Activated CD8-positive, alpha-beta memory T cell treated with anti-CD3 and anti-CD28 coated beads for 1 hour (primary cell): ENCODE measurements at places on chromosomes 12 and 14.

GRCh38 chr14:95297832-95298231 lies 21.9 kb downstream of the CLMN start:
- DNase-seq: no peak

DNA sequence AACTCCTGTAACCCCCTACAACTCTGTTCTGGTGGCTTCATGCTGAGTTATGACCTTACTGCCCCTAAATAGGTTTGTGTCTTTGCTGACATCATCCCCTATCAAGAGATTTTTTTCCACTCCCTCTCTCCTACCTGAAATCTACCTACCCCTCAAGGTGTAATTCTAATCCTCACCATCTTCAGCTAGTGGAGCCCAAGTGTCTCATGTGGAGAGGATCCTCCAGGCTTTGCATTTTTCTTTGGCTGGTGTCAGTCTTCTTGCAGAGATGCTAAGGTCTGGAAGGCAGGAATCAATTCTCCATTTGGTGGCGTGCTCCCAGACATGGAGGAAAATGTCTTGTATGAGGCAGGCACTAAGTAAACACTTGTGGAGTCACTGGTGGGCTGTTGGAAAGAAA lies 74.8 kb upstream of the PRMT8 start:
- DNase-seq: no peak

DNA sequence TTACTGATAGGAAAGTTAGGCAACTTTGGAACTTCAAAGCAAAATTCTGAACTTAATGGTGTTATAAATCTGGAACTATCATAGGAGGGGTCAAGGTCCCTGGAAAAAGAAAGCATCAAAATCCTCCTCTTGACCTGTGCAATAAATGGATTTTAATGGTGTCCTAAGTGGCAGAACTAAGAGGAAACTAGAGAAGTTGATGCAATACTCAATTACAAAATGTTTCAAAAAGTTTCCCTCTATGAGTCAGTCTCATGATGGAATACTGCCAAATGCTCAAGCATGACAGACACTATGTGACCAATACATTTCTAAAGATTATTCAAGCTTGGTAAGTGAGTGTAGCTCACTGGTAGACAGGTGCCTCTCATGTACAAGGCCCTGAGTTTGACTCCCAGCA lies 47.7 kb upstream of the ERGIC2 start:
- DNase-seq: no peak

GRCh38 chr12:121916719-121917118 lies 1.7 kb upstream of the CFAP251 start:
- no peak for DNase-seq

DNA sequence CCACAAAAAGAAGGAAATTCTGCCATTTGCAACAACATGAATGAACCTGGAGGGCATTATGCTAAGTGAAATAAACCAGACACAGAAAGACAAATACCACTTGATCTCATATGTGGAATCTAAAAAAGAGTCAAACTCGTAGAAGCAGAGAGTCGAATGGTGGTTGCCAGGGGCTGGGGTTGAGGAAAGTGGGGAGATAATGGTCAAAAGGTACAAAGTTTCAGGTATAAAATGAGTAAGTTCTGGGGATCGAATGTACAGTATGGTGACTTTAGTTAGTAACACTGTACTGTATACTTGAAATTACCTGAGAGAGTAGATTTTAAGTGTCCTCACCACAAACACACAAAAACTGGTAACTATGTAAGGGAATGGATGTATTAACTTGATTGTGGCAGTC lies 129.4 kb downstream of the PPM1H start:
- no peak for DNase-seq

DNA sequence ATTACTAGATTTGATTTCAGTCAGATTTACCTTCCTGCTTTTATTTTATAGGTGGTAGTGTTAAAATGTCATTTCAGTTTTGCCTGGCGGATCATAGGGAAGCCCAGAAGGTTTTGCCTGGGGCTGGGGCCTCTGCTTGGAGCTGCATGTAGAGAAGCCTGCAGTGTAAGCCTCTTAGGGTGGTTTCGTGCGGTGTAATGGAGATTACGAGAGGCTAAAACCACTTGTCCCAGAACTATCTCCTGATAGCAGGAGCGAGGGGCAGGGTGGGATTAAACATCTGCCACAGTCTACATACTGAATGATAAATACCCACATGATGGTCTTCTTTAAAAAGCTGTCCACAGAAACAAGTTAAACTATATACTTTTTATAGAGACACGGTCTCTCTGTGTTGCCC lies 35.0 kb upstream of the DICER1 start:
- DNase-seq: no peak

DNA sequence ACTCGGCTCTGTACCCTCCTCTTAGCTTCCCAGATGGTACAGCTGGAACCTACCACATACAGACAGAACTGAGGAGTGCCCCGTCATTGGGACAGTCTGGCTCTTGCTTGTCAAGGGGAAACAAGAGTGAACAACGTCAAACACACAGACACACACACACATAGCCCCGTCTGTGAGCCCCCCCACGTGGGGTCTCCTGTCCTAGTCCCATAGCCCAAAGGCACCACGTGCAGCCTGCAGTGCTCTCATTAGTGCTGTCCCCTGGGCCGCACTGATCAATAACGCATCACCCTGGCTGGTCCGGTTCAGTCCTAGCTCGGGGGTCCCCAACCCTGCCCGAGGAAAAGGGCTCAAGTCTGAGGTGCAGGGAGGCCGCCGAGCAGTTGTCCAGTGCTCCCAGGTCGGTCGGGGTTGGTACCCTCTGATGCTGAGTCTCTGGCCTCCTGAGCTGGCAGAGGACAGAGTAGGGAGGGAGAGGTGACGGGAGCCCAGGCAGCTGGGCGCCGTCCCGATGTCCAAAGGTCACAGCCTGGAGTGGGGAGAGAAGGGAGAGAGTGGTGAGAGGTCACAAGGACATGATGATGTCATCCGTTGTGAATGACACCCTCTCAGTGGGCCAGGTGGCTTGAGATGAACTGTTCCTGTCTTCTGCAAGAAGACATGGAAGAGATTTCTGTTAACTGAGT lies 105.4 kb upstream of the NOS1 start:
- no peak for DNase-seq

DNA sequence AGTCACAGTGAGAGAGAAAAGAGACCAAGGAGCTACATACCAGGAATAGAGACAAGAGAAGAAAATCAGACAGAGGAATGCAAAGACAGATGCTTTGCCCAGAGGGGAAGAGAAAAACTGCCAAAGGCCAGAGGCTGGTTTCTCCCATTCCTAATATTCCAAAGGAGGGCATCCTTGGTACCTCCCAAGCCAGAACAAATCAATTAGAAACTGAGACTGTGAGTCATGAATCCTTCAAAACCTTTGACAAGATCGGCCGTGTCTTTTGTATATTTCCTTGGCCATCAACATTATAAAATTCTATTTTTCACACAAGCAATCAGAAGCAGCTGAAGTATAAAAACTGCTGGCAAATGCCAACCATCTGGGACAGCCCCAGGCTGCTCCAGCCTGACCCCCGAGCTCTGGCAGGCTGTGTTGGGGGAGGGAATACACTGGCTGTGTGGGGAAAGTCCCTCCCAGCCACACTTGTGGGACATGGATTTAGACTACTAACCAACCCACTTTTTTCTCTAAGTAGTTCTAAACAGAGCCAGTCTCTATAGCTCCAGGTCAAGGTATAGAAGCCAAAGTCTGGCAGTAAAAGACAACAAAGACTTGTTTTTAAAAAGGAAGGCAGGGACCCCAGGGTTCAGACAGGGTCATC lies 13.7 kb downstream of the POMT2 start:
- no peak for DNase-seq

DNA sequence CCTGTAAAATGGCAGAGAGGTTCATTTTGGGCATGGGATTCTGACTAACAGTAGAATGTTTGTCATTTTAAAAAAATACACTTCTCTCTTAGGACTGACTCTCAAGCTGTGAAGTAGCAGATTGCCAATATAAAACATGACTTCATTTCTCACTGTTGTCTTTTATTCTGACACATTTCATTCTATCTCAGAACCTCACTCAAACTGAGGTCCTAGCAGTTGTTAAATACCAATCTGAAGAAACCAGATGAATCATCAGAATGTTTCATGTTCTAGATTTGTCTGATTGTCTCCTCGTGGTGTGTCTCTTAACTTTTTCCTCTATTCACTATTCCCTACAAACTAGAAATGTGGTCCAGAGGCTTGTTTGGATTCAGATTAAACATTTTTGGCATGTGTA lies 276.5 kb upstream of the NPAS3 start:
- no peak for DNase-seq

GRCh38 chr12:13941258-13942249 lies 39.8 kb downstream of the GRIN2B start:
- DNase-seq: no peak

DNA sequence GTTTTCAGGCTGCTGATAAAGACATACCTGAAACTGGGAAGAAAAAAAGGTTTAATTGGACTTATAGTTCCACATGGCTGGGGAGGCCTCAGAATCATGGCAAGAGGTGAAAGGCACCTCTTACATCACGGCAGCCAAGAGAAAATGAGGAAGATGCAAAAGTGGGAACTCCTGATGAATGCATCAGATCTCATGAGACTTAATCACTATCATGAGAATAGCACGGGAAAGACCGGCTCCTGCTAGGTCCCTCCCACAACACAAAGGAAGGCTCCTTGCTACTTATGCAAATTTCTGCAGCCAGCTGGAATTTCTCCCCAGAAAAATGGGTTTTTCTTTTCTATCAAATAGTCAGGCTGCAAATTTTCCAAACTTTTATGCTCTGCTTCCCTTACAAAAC lies 174.1 kb upstream of the RMST start:
- DNase-seq: no peak

DNA sequence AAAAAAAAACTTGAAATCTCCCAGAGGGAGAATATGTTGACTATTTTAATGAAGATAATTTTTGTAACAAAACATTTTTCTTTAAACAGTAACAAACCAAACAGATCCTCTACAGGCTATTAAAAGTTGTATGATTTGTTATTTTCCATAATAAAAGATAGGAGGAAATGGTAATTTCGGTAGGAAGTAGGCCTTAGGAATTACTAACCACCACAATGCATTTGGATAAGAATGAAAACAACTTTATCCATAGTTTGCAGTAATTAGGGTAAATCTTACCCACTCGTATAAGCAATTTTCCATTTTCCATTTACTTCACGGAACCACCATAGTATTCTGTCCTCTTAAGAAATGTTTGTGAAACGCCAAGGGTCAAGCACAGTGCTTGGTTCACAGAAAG lies 6.0 kb downstream of the USP44 start:
- no peak for DNase-seq

- DNase-seq: no peak
These were observed 272.8 kb downstream of the LRIG3 start for GRCh38 chr12:58647495-58647894.

DNA sequence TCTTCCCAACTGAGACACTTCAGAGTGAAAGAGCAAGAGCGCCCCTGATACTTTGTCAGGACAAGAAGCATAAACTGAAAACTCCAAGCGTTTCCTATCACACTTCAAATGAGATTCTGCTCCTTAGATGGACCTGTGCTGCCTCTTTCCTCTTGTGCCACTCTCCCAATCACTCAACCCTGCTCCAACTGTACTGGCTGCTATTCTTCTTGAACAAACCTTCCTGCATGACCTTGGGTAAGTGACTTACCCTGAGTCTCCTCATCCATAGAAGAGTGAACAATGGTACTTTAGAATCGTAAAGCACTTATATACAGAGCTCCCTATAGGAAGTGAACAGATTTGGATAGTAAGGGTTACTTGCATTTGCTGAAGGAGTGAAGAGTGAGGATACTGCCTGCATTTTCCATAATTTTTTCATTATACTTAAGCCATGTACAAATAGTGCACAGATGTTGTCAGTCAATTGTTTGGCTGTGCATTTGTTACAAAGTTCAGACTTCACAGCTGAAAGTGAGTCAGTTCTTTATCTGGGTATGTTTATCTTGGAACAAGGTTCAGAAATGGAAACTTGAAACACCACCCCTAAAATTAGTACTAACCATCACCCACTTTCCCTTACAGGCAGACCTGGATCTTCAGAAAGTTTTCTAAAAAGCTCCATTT lies 10.8 kb downstream of the MTERF2 start:
- no peak for DNase-seq

GRCh38 chr14:32417956-32418552 lies 89.0 kb downstream of the AKAP6 start:
- DNase-seq: no peak

DNA sequence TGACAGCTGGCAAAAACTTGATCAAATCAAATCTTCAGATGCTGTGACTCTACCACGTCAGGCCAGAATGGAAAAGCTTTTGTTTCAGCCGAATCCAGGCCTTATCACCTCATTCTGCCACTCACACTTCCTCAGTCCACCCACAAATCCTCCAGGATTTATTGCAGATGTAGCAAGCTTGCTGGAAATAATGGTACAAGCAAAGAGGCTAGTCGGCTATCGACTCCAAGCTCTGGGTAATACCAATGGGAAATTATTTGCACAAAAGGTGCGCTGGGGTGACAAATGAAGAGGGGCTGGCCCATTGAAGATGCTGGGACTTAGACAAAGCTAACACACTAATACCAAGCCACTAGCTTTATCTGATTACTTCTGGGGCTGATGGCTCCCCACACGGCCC lies 250.5 kb downstream of the ASCL1 start:
- no peak for DNase-seq

GRCh38 chr12:851343-851742 lies 98.2 kb downstream of the RAD52 start:
- DNase-seq: no peak
